ENCODE measurements at places on chromosomes 5 and 9.

- no peak for DNase-seq
Observed at GRCh38 chr5:64632251-64632650, 58.1 kb upstream of the SHISAL2B start.

GRCh38 chr5:172570594-172571334 is 70.3 kb upstream of the NEURL1B start:
- DNase-seq = no peak

- DNase-seq = no peak
Observed at GRCh38 chr5:1040571-1040970, 32.0 kb downstream of the NKD2 start.

DNA sequence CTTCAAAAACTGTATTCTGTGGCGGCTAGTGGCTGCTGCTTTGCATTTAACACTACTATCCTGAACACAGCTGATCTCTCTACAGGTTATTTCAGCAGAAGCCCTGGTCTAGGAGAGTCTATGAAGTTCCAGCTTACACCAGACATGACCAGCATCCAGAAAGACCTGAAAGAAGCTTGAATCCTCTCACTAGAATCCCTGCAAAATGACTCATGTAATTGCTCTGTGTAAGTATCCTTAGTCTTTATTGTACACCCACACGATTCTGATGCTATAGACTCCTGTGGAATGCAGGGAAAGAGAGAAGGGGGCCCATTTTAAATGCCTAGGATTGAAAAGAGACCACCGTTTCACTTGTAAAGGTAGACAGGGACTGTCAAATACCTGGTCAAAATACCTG is 859 bp upstream of the GRIA1 start:
- DNase-seq = no peak

DNA sequence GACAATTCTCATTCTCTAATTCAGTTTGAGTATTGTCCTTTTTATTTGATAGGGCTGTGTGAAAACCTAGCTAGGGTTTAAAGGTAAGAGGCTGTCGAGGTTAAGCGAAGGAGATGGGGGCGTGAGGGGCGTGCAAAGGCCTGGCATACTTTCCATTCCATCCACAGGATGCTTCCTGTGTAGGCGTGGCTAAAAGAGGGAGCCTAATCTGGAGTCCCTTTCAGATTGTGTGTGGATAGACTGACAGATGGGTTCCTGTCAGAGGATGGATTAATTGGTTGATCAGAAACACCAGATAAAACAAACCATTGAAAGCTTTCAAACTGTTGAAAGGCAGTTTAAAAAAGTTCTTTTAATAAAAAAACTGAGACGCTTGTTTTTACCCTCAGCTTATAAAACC is 1.1 kb upstream of the ELL2 start:
- DNase-seq = no peak

DNA sequence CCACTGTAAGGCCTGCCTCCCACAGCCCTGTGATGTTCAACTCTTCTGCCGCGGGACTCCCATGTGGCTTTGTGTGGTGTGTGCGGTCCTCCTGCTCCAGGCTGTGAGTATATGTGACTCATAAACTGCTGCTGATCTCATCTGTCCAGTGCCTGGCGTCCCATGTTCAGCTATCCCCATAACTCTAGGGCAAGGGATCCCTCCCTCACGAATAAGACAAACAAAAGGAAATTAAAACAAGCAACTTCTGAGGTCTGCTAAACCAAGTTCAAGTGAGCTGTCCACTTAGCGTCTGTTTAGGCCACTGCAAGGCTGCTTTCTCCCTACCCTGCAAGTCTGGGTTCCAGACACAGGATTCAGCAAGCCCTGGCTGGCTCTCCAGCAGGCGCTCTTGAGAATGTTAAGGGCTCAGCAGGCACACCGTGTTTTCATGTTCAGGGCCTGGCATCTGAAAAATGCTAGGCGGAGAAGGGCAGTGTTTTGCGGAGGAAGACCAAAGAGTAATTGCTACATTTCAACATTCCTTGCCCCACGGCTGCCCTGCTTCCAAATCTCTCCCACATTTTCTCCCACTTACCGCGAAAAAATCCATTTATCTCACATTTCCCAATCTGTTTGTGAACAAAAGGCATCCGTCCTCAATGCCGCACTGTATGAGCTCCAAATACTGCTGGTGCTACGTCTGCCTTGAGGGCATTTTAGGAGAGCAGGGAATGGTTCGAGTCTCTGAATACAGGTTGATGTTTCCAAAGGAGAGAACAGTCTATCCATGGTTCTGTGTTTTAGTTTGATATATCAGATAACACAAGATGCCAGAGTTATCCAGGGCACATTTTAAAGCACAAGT is 280.2 kb downstream of the SEMA5A start:
- DNase-seq = no peak

GRCh38 chr9:134053401-134053871 is 14.4 kb downstream of the BRD3 start:
- no peak for DNase-seq

GRCh38 chr5:53487436-53487835 is 7.0 kb downstream of the FST start:
- no peak for DNase-seq
